ENCODE measurements at places on chromosomes 16 and 17.

GRCh38 chr17:42667088-42667951 is 8.2 kb downstream of the TUBG2 start:
- DNase-seq = no peak

GRCh38 chr16:47142486-47142820 is 1.3 kb downstream of the NETO2 start:
- DNase-seq = no peak

- DNase-seq = no peak
Measured at GRCh38 chr17:82486231-82487094, 27.9 kb downstream of the NARF start.

GRCh38 chr16:83900571-83900970 is 1.7 kb downstream of the MLYCD start:
- no peak for DNase-seq

GRCh38 chr17:7313890-7314718 is 1.1 kb downstream of the GPS2 start:
- DNase-seq = no peak

DNA sequence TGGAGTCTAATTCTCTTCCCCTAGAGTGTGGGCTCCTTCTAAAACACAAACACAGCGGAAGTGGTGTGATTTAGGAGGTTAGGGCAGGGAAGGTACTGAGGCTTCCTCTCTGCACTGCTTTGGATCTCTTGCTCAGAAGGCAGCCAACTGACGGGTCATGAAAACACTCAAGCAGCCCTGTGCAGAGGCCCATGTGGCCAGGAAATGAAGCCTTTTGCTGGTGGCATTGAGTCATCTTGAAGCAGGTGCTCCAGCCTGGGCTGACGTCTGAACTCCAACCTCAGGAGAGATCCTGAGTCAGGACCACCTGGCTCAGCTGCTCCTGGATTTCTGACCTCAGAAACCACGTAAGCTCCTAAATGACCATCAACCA is 72.9 kb downstream of the MRM1 start:
- DNase-seq = no peak

- DNase-seq = peak; percentile 75
Measured at GRCh38 chr17:76726776-76727718, at the start of gene METTL23. METTL23 (plus strand) TSS chr17:76726839; CDS start chr17:76729711, 2,872 bp downstream.

DNA sequence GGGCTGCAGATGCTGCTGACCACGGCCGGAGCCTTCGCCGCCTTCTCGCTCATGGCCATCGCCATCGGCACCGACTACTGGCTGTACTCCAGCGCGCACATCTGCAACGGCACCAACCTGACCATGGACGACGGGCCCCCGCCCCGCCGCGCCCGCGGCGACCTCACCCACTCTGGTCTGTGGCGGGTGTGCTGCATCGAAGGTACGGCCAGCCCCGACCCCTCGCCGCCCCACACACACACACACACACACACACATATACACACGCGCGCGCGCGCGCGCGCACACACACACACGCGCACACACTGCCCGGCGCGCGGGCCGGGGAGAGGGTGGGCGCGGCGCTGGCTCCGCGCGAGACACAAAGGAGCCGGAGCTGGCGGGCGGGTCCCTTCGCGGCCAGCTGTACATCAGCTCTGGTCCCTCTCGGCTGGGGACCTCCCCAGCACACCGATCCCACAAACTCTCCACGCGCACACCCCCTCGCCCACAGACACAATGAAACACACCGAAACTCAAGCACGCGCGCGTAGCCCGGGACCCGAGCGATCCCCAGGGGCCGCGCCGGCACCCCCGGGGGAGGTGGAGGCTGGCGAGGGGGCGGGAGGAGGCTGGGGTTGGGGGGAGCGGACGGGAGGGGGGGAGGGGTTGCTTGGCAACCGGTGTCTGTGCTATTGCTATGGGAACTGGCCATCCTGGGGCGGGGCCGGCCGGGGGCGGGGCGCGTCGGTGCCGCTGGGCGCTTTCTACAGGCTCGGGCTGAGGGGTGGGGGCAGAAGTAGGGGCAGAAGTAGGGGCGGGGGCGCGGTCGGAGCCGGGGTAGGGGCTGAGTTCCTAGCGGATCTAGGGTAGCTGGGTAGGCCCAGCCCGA is 658 bp downstream of the CACNG4 start:
- no peak for DNase-seq

DNA sequence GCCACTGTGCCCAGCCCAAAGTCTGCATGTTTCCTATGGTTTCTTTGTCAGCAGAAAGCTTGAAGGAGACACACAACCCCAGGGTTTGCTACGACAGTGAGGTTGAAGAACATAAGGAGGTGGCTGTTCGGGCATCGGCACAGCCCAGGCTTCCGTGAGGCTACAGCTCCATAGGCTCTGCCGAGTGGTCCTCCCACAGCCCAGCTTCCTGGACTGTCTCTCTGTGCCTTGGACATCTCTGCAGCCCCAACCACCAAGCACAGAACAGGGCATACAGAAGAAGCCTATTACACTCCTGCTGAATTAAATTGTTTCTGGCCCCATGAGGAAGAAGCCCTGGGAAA is 3.2 kb upstream of the HAP1 start:
- no peak for DNase-seq

DNA sequence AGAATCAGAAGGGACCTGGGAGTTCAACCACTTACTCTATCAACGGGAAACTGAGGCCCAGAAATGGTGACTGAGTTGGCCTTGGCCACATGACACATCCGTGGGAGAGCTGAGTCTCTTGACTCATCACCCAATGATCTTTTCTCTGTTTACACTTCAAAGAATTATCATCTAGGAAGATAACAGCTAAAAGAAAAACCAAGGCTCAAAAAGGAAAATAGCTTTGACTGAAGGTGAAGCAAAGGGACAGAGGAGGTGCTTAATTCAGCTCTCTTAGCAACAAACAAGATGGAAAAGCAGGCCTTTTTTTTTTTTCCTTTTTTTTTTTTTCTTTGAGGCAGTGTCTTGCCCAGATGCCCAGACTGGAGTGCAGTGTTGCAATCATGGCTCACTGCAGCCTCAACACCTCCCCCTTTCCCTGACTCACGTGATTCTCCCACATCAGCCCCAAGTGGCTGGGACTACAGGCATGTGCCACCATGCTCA is 16.7 kb downstream of the ERCC4 start:
- DNase-seq = no peak
